ENCODE measurements at places on chromosomes 2 and 18.

GRCh38 chr18:62614494-62614893 is 91.7 kb downstream of the ZCCHC2 start:
- no peak for DNase-seq

DNA sequence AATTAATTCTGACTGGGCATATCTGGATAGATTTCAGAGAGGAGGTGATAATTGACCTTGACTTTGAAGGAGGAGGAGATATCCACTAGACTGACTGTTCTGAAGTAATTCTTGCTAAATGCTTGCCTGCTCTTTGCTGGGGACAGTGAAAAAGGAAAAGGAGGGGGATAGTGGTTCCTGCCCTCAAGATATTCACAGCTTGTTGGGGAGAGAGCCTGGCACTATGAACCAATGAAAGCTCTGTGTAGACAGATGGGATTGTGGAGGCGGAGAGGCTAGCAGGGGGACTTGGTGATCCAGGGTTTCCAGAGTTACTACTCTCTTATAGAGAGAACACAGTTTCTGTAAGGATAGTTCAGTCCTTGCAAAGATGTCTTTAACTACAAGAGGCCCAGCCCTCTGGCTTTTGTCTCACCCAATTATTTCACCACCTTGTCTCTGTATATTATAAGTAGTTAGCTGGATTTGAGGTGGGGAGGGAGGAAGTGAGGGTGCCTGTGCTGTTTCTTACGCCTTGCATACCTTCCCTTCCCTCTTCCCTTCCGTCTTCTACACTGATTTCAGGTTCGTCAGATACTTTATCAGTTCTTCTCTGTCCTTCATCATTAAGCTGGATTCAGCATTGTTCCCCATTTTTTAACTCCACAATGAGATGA is 190.4 kb downstream of the PRKCE start:
- DNase-seq = no peak

DNA sequence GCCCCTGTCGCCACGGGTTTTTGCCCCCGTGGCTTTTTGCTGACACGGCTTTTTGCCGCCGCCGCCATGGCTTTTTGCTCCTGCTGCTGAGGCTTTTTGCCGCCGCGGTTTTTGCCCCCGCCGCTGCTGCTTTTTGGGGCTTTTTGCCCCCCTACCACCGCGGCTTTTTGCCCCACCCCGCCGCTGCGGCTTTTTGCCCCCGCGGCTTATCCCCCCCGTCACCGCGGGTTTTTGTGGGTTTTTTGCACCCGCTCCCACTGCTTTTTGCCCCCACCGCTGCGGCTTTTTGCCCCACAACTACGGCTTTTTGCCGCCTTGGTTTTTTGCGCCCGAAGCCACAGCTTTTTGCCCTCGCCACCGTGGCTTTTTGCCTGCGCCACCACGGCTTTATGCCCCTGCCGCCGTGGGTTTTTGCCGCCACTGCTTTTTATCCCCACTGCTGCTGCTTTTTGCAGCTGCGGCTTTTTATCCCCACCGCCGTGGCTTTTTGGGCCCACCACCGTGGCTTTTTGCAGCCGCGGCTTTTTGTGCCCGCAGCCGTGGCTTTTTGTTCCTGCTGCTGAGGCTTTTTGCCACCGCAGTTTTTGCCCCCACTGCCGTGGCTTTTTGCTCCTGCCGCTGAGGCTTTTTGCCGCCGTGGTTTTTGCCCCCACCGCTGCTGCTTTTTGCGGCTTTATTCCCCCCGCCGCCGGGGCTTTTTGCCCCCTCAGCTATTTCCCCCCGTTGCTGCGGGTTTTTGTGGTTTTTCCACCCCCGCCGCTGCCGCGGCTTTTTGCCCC is 2798.0 kb upstream of the TEKT4 start:
- no peak for DNase-seq

- DNase-seq = no peak
Observed at GRCh38 chr2:38975042-38975441, 85.4 kb downstream of the ARHGEF33 start.

- no peak for DNase-seq
Observed at GRCh38 chr2:179107737-179108136, 57.8 kb upstream of the CCDC141 start.

DNA sequence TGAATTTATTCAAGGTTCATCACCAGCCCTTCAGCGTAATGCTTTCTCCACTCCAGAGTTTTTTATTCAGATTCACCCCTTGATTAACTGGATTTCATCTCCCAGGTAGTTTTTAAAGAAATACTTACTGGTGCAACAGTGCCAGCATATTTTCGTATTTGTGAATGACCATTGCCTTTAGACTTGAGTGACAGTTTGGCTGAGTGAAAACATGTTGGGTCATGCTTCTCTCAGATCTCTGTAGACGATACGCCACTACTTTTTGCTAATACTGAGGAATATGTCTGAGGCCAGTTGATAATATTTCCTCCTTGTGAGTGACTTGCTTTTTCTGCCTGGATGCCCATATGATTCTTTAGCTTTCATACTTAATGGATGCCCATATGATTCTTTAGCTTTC is 51.5 kb downstream of the CYP26B1 start:
- DNase-seq = no peak

DNA sequence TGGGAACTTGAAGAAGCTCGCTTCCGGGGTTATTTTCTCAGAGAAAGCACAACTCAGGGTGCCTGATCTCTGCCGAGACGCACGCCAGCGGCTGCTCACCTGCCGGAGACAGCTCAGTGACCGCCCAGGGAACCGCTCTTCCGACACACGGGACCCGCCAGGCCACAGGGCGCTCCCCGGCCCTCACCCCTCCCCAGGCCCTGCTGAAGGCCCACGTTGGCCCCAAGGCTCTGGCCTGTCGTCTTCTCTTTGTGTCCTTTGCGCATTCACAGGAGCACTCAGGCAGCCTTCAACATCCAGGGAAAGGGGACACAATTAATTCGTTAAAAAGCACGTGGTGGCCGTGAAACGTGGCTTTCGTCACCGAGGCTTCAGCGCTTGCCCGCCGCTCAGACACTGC is 276.3 kb upstream of the SALL3 start:
- DNase-seq = no peak

- DNase-seq = no peak
Observed at GRCh38 chr2:17851731-17852585, 26.5 kb upstream of the KCNS3 start.

DNA sequence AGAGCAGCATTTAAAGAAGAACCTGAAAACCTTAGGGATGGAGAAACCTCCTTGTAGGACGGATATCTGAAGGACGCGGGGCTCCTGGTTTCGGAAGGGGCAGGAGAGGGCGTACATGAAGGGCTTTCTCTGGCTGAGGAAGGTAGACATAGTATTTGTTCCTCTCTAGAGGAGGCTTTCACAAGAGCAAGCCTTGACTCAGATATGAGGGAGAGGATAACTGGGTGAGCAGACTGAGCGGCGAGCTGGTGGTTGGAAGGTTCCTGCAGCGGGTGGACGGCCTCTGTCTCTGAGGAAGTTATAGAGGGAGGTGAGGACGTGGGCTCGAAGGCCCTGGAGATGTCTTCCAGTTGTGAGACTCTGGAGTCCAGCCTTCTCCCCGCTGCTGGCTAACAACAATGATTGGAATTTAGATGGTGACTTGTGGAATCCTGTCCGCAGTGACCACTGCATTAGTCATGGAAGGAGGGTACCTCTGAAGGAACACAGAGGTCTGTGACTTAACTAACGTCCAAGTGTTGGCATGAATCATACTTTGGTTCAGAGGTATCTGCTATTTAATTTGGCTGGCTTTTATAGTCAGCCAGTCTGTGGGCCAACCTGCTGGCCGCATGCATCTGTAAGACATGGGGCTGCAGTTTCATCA is 80.9 kb downstream of the ASAP2 start:
- DNase-seq = no peak

- DNase-seq = no peak
Observed at GRCh38 chr2:149161481-149162225, 123.2 kb downstream of the LYPD6B start.

DNA sequence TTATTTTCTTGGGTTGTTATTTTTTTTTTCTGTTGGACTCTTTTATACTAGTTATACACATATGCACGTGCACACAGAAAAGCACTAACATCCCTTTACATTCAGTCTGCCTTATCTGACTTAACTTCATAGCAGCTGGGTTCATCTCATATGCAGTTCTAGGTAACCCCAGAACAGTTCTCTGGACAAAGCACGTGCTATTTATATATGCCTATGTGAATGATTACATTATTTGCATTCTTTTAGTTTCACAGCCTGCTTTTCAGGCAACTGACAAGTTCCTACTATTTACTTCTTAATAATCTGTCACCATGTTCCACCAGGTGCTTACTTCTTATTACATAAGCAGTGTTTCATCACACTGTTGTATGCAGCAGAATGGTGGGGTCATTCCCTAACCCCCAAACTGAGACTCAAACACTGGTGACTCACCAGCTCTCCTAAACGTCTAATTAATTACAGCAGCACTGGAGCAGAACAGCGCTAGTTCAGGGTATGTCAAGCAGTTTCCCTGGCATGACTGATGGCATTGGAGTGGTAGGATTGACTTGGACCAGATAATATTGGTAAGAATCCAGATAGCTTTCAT is 372.8 kb downstream of the CLIP4 start:
- no peak for DNase-seq

DNA sequence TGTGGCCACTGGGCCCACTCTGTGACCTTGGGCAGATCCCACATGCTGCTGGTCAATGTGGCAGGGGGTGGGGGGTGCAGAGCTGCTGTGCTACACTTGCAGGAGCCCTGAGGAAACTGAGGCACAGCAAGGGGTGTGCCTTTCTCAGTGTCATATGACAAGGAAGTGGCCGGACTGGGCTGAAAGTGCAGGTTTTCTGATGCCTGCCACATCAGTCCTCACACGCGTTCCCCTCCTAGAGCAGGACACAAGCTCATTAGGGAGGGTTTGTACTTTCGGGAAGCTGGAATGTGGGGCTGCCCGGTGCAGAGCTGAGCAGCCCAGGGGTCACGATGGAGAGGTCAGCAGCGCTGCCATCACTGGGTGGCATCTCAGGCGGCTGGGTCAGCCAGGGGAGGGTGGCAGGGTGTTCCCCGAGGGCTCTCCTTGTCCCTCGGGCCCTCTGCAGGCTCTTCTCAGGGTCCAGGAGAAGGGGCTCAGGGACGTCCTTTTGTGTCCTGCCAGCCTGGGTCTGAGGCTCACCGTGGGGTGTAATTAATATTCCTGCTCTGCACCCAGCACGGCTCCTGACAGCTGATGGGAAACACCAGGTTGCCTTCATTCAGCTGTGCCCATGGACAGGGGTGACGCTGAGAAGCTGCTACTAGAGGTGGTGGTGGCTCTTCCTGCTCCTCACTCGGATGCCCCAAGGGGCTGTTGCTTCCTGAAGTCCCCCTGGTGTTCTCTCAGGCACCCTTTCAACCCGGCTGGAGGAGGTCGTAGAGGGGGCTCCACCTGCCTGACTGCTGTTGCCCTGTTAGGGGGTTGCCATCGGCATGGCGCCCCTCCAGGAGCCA is 62.1 kb upstream of the HDAC4 start:
- DNase-seq = no peak

DNA sequence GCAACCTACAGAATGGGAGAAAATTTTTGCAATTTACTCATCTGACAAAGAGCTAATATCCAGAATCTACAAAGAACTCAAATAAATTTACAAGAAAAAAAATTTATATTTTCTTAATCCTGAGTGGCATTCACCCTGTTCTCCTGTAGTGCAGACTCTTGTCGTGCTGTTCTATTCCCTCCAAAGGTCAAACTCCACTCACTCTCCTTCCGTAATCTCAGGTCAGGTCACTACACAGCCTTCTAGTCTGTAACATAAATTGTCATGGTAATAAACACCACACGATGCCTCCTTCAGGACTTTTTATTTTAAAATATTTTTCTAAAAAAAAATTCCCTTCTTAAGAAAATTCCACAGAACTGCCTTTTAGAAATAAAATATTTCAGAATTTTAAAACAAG is 417.9 kb upstream of the GCFC2 start:
- no peak for DNase-seq

GRCh38 chr2:121346859-121347258 is 61.9 kb upstream of the TFCP2L1 start:
- no peak for DNase-seq

DNA sequence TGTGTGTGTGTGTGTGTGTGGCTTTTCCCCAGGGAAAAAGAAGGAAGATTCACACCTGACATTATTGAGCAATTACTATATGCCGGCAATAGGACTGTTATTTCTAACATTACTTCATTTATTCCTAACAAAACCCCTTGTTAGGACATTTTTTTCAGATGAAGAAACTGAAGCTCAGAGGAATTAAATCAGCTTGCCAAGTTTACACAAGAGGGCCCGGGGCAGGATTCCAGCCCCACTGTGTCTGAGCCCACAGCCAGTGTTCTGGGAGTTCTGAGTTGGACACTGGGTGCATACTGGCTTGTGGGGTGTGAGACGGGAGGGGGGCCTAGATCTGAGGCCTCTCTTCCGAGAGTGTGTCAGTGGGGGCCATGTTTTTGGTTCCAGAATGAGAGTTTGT is 9.9 kb downstream of the TOGARAM2 start:
- no peak for DNase-seq

GRCh38 chr2:11753452-11753885 is 7.0 kb downstream of the LPIN1 start:
- no peak for DNase-seq

GRCh38 chr2:188570370-188570769 is 278.7 kb downstream of the GULP1 start:
- no peak for DNase-seq

DNA sequence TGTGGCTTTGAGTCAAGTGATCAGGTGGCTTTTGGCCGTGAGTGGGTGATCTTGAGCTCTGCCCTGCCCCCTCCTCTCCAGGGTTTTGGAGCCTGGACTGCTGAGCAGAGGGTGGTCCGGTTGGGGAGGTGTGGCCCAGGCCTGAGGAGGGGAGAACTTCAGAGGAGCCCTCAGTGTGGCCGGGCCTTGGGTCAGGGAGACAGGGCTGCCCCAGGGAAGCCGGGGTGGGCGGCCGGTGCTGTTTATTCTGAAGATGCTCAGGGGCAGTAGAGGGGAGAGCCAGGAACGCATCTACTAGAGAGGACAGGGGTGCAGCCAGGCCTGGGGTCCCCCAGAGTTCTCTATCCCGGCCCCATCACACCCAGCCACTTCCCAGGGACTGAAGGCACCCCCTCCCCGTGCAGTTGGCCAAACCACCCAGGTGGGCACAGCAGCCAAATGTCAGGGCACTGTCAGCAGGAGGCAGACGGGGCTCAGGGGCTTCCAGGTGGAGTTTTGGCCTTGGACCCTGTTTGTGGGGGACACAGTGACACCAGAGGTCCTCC is 963 bp downstream of the ERFE start:
- no peak for DNase-seq

GRCh38 chr2:28178946-28179345 is 213.7 kb upstream of the FOSL2 start:
- no peak for DNase-seq

DNA sequence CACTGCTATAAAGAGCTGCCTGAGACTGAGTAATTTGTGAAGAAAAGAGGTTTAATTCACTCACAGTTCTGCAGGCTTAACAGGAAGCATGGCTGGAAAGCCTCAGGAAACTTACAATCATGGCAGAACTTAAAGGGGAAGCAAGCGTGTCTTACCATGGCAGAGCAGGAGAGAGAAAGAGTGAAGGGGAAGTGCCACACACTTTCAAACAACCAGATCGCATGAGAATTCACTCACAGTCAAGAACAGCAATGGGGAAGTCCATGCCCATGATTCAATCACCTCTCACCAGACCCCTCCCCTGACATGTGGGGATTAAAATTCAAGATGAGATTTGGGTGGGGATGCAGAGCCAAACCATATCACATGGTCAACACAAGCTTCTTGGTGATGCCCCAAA is 34.7 kb upstream of the CDK5R2 start:
- no peak for DNase-seq

GRCh38 chr2:36881816-36882215 is 84.5 kb downstream of the STRN start:
- no peak for DNase-seq
